GM03348 (cell line): ENCODE measurements at places on chromosomes 13 and 19.
A peak's percentile ranks its signal among the peaks of the same experiment; 100 is the strongest.

DNA sequence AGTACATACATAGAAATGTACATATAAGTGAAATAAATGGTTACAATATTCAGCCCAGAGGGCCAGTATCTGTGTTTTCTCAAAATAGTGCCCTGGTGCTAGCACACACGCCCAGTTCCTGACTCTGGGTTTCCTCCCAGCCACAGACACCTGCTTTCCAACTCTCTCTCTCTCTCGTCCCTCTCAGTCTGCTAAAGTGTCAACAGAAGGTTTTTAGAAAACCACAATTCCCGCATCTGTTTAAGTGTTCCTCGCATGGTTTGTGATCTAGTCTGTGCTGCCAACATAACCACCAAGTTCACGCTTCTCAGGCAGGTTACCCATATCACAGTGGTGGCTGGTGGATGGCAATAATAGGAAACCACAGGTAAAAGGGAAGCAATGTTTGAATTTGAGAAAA, 17.8 kb upstream of the UPF3A start:
- DNase-seq: no peak

- no peak for DNase-seq
Observed at GRCh38 chr13:100872761-100873160, 198.2 kb upstream of the TMTC4 start.

DNA sequence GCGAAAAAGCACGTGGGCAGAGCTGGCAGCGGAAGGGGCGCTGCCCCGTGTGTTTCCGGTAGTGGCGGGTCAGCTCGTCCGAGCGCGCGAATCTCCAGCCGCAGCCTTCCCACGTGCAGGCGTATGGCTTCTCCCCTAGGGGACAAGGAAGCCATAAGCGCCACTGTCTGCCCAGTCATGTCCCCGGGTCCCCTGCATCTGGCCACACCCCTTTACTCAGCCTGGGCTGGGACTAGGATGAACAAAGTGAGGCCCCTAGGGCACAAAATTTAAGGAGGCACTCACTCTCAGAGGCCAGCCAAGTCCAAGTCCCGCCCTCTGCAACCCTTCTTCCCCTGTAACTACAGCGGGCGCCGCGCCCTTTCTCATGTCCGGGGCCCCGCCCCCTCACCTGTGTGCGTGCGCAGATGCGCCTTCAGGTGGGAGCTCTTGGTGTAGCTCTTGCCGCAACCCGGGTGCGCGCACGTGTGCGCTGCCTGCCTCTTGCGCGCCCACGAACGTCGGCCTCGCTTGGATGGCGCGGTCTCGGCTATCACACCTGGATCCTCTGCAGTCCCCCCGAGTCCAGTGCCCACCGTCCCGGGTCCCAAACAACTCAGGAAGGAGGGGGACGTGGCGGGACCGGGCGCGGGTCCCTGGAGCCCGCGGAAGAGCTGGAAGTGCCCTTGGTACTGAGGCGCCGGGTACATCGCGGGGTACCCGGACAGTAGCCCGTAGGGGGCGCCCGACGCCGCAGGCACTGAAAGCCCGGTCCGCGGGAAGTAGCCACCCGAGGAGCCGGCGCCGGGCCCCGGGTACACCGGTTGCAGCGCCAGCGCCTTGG, 1.9 kb downstream of the KLF1 start:
- peak; percentile 83 for DNase-seq

DNA sequence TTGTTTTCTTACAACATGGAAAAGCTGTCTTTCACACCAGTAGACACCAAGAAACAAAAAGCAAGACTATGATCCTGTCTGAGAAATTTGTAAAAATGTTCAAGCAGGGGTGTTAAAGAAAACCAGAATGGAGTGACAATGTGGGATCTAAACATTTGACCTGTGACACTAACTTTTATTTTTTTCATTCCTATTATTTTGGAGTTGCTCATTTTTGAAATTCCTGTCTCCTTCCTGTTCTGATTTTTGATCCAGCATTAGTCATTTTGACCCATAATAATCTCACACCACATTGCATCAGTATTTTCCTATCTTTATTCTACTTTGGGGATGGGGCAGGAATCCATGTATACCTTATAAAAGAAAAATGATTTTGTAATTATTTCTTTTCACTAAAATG, 164.2 kb downstream of the DLEU7 start:
- DNase-seq: peak; percentile 42

DNA sequence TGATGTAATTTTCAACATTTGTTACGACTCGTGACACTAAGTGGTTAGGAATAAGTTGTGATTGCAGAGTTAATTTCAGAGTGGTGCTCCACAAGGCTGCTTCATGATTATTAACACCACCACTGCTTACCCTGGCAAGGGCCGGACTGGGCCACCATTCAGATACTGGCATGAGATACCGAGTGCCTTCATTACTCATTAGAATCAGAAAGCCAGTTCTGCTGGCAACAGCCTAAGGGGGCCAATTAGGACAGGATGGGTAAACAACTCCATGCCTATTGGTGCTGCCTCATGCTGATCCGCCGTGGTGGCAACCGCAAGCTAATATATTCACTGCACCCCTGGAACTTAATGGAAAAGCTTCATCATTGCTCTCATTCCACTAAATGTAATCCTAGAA, 575.1 kb downstream of the EFNB2 start:
- DNase-seq: no peak

DNA sequence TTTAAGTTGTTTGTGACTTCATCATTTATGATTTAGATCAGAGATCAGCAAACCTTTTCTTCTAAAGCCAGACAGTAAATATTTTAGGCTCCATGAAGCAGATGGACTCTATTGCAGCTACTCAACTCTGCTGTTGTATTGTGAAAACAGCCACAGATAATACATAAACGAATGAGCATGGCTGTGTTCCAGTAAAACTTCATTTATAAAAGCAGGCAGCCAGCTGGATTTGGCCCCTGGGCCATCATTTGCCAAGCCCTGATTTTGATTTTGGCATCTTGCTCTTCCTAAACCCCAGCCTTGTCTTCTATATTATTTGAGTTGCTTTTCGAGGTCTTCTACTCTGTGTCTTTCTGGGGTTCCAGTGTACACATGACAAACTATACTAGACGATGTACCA, 41.3 kb downstream of the RNASEH2B start:
- DNase-seq: no peak

DNA sequence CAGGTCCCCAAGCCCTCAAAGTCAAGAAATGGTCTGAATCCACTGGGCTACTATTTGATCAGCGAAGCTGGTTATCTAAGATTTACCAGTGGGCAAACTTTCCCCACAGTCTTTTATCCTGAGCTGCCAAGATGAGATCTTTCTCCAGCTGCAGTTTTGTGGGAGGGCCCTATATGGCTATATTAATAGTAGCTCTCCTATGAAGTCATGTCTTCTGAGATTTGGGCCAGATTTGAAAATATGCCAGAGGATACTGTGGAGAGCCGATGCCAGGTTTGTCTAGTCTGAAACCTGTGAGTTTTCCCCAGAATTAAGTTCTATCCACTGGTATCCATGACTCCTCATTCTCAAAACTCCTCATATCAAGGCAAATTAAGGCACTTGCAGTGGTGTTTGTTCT, 173.2 kb downstream of the FLT1 start:
- DNase-seq: no peak

- DNase-seq: no peak
Observed at GRCh38 chr19:2333027-2333806, 4.7 kb downstream of the SPPL2B start.

DNA sequence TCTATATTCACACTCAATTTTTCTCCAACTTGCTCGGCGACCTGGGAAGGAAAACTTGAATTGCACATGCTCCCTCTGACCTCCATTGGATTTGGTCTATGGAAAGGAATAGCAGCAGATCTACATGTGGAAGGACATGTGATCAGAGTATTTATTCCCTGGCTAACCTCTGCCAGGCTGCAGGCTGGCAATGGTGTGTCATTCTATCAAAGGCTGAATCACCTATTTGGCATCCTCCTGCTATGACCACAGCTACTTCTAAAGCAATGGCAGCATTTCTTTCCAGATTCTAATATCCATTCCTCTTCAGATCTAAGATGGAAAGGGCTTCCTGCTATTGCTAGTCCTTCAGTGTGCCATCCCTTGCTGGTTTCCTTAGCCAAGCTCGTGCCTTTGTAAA, 144.3 kb upstream of the FREM2 start:
- DNase-seq: no peak

- DNase-seq: no peak
Observed at GRCh38 chr19:6828698-6829633, 56.5 kb downstream of the VAV1 start.

DNA sequence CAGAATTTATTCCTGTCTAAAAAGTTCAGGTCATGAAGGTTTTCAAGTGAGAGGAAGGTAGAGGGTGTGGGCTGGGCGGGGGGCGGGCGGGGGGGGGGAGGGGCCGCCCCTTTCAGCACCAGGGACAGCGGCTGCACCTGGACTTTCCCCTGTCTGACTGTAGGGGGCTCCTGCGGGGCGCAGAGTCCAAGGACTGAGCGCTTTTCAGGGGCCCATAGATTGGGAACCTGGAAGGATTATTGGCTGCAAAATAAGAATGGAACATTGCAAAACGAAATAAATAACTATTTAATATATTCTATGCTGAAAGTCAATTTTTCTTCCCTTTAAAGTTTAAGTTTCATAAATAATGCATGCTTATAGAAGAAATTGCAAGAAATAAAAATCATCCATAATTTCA, 8.9 kb upstream of the CYP4F3 start:
- peak; percentile 54 for DNase-seq

GRCh38 chr19:46963093-46963734, 56.4 kb upstream of the NPAS1 start:
- peak; percentile 81 for DNase-seq

DNA sequence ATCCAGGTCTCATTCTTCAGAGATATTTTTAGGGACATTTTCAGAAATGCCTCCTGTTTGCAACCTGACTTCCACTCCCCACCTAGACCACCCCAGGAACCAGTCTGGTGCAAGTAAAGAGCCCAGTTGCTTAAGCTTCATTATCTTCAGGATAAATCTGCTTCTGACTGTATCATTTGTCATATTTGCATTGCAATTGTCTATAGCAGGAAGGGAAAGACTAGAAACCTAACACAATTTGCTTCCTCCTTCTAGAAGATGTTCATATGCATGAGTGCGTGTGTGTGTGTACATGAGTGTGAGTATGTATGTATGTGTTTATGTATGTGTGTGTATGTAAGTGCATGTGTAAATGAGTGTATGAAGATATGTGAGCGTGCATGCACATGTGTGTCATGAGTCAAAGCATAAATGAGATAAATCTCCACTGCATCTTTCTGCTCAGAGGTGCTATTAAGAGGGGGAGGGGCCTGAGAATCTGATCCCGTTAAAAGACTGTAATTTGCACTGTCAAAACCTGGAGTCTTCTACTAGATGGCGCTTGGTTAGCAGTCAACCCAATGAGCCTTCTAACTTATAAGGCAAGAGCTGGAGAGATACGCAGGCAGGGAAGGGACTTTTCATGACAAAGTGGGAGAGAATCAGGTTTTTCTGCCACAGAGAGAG, 178.8 kb upstream of the KL start:
- DNase-seq: no peak

- peak; percentile 76 for DNase-seq
Observed at GRCh38 chr19:17496337-17496997, 15.0 kb upstream of the PGLS start.

- DNase-seq: peak; percentile 42
Observed at GRCh38 chr19:54464044-54464629, 559 bp upstream of the LENG9 start.

DNA sequence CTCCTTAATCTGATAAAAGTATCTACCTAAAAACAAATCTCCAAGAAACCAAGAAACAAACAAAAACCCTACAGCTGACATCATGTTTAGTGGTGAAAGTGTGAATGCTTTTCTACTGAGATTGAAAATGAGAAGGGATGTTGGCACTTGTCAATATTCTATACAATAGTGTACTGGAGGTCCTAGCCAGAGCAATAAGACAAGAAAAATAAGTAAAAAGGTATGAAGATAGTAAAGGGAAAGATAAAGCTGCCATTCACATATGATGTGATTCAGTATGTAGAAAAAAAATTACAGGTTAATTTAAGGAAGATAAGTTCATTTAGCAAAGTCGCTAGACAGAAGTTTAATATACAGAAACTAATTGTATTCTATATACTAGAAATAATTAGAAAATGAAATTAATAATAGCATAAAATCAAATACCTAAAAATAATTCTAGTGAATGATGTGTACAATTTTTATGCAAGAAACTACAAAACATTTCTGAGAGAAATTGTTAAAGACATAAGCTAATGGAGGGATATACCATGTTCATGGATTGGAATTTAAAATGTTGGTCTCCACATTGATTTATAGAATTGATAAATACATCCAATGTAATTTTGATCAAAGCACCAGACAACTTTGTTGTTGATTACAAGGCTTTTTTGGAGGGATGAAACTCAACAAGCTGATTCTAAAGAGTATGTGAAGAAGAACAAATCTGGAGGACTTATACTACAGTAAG, 2.4 kb upstream of the SLC7A10 start:
- DNase-seq: no peak

DNA sequence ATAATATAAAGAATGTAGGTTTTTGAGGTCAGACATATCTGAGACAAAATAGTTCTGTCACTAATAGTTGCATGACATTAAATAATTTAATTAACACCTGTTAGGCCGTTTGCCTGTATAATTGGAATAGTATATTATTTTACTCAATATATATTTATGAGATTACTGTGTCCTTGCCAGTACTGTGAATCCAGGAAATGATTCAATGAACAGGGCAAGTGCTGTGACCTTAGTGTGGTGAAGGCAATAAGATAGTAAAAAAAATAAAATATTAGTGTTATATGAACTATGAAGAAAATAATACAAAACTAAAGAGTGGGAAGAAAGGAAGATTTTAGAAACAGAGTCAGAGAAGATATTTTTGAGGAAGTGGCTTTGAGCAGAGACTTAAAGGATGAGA, 403.7 kb downstream of the PCDH9 start:
- DNase-seq: no peak

- DNase-seq: peak; percentile 48
Observed at GRCh38 chr13:44934724-44935123, 54.5 kb downstream of the NUFIP1 start.

- DNase-seq: no peak
Observed at GRCh38 chr13:72541674-72542073, 185.8 kb downstream of the MZT1 start.

GRCh38 chr19:42850981-42851717, 28.4 kb downstream of the PSG1 start:
- DNase-seq: peak; percentile 80

DNA sequence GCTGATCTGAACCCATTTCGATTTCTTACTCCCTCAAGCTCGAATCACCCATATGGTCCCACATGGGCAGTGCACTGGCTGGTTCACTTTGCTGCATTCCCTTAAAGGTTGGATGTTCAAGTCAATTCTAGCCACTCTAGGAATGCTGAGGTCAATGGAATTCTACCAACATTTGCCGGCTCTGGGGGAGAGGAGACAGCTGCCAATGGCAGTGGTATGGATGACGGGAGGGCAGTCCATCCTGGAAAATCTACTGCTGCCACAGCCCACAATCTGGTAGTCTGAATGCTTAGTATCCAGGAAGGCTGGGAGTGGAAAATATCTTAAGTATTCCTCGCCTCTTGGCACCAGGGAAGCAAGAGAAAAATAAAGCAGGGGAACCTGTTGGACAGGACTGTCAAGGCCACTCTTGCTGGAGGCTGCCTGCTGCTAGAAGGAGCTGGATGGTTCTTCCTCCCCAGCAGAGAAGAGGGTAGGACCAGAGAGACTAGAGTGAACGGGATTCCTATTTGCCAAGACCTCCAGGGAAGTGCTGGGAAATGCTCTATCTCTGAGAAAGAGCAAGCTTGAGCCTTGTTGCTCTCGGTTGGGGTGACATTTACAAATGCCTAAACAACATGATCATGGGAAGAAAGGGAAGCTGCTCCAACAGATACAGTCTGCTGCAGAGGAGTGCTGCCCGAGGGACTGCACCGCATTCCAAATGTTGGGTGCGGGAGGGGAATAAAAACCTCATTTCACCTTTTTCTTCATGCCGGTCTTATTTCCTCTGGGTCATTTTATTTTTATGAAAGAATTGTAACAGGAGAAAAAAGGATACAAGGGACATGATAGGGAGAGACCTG, 20.7 kb upstream of the HMGB1 start:
- DNase-seq: no peak
